CD4-positive, alpha-beta T cell treated with Interleukin-1 beta for 1 hour (primary cell): ENCODE measurements at places on chromosomes 4 and X.

DNA sequence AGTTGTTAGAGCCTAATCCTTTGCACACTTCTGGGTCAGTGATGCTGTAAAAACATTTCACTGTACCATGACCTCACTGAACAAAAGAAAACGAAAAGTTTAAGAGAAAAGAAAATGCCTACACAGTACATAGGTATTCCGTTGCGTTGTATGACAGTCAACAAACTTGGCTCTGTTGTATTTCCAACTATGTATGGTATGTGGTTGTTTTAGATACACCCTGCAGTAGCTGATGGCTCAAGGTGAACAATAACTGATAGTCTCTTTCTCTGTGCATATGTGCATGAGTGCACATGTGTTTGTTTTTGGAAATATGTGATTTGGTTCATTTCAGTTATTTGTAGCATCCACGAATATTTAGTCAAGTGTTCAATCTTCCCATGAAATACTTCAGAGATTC, 176.0 kb downstream of the BMPR1B start:
- no peak for DNase-seq

DNA sequence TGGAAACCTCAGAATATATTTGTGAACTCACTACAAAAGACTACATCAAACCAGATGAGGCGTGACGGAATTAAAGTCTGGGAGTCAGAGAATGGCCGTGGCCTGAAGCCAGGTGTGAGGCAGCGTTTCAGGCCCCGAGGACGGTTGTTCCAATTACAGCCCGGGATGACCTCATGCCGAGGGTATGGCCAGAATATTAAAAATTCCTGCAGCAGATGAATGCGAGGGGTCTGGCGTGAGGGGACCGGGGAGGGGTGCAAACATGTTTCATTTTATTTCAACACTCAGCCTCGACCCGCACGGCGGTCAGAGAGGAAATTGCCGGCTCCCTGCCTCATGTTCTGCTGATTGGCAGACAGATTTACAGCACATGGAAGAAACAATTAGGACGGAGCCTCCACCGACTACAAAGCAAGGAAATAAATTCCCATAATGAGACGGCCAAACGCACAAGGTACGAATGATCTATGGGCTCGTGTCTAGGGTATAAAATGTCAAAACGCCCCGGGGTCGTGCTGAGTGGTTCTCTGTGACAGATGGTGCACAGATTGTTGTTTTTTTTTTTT, 289.7 kb downstream of the SHOX start:
- DNase-seq: no peak

DNA sequence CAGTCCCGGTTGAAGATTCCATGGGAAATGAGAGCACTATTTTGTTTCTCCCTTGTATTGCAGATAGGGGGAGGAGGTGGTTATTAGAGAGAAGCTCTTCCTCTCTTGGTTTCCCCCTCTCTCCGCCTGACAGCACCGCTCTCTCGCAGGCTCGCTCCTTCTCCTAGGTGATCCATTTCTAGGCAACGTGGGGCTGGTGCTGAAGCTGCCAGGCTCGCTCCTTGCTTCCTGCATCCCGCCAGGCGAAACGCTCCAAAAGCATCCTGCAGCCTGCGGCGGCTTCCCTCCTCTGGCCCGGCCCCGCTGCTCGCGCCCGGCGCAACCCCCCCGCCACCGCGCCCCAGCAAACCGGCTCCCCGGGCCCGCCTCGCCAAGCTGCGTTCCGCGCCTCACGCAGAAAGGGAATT, at the start of gene GRID2:
TSS of gene GRID2 (plus strand) at position 346 of the 407 bp plus-strand sequence.
- DNase-seq: no peak

- no peak for DNase-seq
Observed at GRCh38 chr4:3760841-3761240, 5.3 kb upstream of the ADRA2C start.

GRCh38 chr4:79121875-79122358, 182.7 kb upstream of the PAQR3 start:
- no peak for DNase-seq

DNA sequence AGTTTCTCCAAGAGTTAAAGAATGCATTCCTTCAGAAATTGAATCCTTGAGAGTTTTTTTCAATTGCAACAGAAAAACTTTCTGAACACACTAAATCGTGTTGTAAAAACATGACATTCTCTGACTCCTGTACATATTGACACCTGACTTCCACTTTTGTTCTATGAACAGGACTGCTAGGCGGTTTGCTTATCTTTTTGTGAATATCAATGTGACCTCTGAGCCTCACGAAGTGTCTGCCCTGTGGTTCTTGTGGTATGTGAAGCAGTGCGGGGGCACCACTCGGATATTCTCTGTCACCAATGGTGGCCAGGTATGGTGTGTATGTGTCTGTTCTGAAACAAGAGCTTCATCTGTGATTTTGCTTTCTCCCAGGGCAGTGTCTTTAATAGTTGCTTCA, 71.9 kb downstream of the MAOA start:
- DNase-seq: no peak

DNA sequence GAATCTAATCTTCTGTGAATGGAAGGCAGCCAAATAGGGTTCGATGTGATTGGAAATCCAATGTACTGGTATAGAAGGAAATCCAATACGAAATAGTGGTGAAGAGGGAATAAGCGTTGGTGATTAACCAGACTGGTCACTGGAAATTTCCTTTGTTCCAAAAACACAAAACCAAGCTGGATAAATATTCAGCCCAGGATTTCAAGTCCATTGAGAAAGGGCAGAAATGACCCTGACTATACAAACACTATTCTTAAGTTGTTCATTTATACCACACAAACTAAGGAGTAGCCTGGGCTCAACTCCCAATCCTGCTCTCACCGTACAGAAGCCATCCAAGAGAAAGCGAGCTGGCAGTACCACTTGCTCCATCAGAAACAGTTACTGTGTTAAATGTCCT, 32.2 kb downstream of the PCDH19 start:
- DNase-seq: no peak

DNA sequence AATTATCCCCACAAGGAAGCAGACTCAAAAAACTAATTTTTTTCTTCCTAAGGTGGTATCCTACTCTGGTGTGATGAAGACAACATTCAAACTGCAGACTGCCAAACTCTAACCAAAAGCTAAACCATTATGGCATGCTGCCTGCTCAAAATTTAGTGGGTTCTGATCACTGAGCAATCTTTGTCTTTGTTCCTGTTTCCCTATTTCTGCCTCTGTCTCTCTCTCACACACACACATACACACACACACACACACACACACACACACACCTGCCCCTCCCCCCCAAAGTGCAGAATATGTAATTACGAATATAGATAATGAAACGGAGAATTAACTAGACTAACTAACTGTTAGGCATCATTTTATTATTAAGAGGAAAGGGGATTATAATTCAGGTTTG, 1278.6 kb downstream of the PCDH7 start:
- DNase-seq: no peak

- DNase-seq: no peak
Observed at GRCh38 chrX:42119076-42119475, 195.7 kb upstream of the CASK start.

GRCh38 chr4:136183513-136183912, 1348.8 kb downstream of the PCDH18 start:
- no peak for DNase-seq

DNA sequence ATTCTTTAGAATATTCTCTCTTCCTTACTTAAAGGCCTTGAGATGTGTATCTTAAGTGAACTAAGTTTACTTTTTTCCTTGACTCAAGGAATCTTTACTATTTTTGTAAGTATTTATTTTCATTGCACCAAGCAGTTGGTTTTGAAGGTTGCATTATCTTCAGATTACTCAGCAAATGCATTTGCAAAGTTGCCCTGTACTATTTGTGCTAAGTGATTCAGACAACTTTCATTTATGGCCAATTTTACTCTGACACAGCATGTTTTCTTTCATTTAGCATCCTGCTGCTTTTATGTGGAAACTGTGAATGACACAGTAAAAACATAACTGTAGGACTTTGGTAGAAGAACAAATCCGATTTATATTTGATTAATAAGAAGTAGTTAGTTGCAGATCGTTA, 191.0 kb downstream of the CCSER1 start:
- DNase-seq: no peak

GRCh38 chr4:30181918-30182317, 538.3 kb upstream of the PCDH7 start:
- no peak for DNase-seq

DNA sequence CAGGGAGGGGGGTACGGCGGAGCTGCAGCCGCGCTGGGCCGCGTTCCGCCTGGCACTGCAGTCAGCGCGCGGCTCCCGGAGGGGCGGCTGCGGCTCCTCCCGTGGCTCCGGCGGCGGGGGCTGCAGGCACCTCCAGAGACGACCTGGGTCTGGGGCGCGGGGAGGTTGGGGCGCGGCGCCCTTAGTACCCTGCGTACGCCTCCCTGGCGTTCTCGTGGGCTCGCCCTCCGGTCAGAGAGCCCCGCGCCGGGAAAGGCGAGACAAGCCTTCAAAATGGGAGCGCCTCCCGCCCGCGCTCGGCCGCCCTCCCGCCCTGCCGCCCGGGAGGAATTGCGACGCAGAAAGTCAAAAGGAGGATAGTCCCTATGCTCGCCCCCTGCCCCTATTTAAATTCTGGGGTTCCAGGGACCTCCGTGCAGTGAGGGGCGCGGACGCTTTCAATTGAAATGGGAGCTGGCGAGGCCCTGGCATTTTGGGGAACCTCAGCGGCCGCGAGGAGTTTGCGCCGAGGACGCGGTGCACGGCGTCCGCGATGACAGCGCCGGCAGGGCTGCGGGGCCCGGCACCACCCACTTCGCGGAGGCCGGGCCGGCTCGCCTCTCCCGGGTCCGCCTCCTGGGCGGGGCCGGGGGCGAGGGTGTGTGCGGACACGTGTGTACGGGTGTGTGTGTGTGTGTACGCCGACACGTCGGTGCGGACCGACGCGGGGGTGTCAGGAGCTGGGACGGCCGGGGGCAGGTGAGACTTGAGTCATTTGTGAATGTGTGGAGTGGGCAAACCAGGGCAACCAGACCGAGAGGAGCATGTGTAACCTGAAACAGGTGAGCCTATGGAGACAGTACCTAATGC, 544 bp downstream of the HERC3 start:
- DNase-seq: peak; percentile 82
